RCC 7860 (cell line): ENCODE measurements at places on chromosomes 6 and 20.

GRCh38 chr6:108568101-108568500 lies 7.4 kb downstream of the FOXO3 start:
- no peak for DNase-seq

GRCh38 chr20:58870293-58871014 lies 17.9 kb downstream of the GNAS start:
- DNase-seq = peak; percentile 36

DNA sequence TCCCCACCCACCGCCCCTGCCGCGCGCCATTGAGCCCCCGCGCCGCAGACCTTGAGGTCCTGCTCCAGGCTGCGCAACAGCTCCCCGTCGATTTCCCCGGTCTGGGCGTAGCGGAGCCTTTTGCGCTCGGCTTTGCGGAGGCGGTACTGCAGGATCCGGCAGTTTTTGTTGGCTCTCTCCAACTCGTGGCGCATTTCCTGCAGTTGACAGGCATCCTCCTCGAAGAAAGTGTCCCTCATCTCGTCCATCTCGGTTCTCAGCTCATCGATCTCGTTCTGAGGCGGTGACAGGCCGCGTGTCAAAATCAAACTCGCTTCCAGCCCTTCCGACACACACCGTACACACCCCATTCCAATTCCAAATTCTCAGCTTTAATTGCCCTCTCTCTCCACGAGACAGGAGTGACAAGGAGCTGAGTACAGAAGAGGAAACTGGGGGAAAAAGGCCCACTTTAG lies 4.3 kb downstream of the MTCL3 start:
- DNase-seq = no peak

DNA sequence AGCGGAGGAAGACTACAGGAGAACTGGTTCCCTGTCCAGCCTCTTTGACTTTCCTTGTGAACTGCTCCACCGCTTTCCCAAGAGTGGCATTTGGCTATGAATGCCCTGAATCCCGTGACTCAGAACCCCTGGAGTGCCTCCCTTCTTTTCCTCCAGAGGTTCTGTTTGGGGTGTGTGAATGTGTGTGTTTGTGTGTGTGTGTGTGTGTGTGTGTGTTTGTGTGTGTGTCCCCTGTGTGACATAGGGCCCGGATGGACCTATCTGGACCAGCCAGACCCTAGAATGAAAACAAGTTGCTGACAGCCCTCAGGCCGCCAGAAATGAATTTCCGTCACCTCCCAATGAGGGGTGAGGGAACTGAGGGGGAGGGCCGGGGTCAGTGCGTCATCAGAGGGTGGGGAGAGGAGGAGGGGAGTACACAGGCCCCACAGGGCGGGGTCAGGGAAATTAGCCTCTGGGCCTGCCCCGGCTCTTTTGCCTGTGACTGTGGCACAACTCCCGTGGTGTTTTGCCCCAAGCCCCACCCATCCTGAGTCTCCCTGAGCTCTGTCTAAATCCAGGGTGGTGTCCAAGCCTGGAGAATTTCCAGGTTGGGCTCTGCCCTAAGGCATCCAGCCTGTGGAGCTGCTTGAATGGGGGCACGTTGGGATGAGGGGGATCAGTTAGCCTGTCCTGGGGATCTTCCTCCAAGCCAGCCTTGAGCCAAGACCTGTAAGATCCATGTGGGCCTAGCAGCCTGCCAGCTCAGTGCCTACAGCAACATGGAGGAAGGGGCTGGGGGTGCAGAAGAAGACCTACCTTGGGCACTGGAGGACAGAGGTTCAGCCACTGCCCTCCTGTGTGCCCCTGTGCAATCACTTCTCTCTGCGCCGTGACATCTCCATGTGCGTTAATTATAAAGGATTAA lies 15.2 kb upstream of the MRPS18A start:
- peak; percentile 37 for DNase-seq

GRCh38 chr6:134589512-134589911 lies 271.6 kb upstream of the SGK1 start:
- DNase-seq = peak; percentile 70

DNA sequence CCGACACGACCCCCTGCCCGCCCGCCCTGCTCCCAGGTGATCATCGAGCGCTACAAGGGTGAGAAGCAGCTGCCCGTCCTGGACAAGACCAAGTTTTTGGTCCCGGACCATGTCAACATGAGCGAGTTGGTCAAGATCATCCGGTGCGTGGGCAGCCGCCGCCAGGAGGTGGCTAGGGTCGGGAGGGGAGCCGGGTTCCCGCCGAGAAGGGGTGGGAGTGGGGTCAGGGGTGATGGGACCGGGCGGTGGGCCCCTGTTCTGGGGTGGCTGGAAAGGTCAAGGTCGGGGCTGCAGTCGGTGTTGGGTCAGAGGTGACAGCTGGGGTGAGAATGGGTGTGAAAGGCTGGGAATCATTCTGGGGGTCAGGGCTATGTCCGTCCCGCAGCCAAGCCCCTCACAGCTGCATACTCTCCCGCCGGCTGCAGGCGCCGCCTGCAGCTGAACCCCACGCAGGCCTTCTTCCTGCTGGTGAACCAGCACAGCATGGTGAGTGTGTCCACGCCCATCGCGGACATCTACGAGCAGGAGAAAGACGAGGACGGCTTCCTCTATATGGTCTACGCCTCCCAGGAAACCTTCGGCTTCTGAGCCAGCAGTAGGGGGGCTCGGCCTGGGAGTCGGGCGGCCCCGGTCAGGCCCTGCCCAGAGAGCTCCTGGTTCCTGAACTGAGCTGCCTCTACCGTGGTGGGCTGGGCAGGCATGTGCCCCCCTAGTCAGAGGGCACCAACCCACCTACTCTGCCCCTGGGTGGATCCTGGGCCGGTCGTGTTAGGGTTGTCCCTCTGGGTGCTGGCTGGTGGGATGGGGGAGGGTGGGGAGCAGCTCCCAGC lies 1.0 kb downstream of the MAP1LC3A start:
- no peak for DNase-seq

GRCh38 chr6:14501240-14501639 lies 383.7 kb downstream of the CD83 start:
- DNase-seq = no peak

- no peak for DNase-seq
These were observed 193.6 kb downstream of the PTPRT start for GRCh38 chr20:42996141-42996540.

DNA sequence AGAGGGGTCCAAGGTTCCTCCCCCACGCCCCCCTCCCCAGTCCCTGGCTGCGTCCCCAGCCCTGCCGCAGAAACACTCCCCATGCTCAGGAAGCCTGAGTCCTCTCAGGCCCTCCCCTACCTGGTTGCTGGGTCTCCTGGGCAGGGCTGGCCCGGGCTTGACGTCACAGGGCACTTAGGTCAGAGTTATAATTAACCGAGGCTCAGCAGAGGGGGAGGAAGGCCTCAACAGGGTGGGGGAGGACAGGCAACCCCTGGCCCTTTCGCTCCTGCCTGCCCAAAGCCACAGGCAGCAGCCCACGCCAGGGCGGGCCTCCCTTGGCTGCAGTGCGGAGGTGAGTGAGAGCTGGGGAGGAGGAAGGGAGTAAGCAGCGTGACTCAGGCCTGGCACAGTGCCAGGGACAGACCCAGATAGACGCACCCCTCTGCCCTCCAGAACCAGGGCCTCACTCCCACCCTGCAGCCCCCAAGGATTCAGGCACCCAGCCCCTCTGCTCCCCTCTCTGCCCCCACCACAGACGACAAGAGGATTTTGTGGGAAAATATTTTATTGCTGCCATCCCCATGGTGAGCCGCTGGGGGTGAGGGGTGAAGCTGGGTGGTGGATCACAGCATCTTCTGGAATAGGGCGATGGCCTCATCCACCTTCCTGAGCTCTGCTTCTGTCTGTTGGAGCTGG lies at the start of gene VWA7:
Gene VWA7, minus strand, starts transcription at position 340 of the 678 bp plus-strand sequence. CDS start 549 bp downstream, outside the sequence.
- peak; percentile 91 for DNase-seq

DNA sequence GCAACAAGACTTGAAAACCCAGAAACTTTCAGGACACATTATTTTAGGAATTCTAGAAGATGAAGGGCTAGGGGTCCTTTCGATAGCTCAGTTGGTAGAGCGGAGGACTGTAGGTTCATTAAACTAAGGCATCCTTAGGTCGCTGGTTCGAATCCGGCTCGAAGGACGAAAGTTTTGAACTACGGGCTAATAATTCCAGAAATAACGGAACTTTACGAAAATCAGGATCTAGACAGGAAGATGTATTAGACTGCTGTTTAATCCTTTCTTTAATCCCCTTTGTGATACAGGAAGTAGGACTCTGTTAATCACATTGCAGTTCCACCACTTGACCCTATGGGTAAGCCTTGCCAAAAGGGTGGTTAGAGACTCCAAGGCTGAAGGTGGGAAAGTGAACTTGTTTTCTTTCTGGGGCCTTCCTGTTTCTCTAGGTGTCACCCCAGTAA lies 21.2 kb upstream of the ABT1 start:
- DNase-seq = peak; percentile 62

DNA sequence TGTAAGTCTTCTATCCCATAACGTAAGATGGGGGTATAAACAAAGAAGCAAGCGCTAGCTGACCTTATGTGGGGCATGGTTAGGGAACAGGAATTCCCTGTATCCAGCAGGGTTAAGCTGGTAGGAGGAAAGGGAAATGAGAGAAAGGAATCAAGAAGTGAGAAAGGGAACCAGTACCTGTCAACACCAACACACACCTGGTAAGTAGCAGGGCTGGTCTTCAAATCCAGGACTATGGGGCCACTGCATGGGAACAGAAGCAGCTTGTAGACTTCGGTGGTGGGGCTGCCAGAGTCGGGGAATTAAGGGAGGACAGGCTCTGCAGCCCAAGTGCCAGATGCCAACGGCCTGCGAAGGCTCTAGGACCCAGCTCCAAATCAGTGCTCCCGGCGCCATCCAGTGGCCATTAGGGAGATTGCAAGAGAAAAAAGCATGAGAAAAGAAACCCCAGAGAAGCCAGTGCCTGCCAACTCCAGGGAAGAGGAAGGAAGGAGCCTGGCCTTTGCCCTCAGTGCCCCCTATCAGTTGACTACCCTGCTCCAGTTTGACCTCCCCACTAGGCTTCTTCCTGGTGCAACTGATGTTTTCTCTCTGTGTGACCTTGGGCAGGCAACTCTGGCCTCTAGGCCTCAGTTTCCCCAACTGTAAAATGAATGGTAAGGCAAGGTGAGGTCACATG lies 15.8 kb upstream of the RBPJL start:
- peak; percentile 60 for DNase-seq

GRCh38 chr6:122894791-122895190 lies 101.2 kb upstream of the CLVS2 start:
- DNase-seq = no peak

DNA sequence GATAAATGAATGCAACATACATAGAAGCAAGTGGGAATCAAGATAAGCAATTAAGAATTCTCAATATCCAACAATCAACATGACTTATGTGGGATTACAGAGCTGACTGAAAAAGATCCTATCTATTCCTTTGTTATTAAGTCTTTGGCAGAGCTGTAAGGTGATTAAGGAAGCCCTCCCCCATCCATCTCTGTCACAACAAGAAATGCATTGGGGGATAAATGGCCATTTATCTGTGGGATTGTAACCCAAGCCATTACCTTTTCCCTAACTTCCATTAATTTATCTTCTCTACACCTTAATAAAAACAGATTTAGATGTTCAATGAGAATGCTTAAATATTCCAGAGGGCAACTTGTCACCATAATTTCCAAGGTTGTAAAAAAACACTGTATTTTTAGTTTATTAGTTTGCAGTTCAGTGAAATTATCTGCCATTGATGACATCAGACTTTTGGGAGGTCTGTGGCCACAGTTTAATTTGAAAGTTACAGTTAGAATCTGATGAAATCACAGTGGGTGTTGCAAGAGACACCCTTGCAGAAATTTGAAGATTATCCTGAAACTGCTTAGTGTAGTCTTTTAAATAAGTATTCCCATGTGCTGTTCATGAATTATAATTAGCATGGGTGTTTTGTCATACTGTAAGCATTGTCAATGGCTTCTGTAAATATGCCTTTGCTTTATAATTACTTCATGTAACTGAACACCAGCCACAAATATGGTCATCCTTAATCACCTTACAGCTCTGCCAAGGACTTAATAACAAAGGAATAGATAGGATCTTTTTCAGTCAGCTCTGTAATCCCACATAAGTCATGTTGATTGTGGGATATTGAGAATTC lies 49.4 kb upstream of the FYN start:
- DNase-seq = no peak

GRCh38 chr6:6546318-6547109 lies 42.0 kb upstream of the LY86 start:
- DNase-seq = no peak

DNA sequence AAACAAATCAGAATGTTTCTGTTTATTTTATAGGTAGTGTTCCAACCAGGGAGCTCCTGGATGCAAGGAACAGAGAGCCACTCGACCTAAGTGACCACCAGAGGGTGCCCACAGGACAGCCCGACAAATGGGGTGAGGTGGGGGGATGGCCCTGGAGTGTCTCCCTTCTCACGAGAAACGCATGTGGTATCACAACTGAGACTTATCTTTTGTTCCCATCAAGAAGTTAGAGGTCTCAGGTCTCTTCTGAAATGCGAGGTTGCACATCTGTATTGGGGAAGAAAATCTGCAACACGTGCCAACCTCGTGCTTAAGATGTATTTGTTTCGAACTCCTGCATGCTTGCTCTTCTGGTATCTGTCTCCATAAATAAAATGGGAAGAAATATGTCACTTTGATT lies 104.0 kb downstream of the ISM1 start:
- no peak for DNase-seq
